Inflammatory macrophage (primary cell): ENCODE measurements at places on chromosomes 13 and 19.
A peak's percentile ranks its signal among the peaks of the same experiment; 100 is the strongest.

DNA sequence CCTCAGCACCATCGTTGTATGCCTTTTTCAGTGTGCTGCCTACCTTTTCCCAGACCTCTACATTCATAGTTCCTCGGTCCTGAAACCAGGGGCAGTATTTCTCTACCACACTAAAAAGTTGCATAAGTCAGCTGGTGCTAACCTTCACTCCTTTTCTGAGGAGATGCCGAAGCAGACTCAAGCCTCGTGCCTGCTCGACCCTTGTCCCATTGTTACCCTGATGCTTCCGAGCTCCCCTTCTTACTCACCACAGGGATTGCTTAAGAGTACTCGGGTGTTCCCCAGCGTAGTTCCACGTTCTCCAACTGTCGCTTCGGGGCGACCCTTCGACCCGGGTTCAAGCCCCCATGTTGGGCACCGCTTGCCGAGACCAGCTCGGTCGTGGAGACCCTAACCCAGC lies 19.0 kb upstream of the IL17D start:
- DNase-seq = peak; percentile 60

- DNase-seq = no peak
These were observed 280.3 kb downstream of the KLF5 start for GRCh38 chr13:73339086-73339485.

- DNase-seq = peak; percentile 82
These were observed 28.9 kb upstream of the CYSLTR2 start for GRCh38 chr13:48624858-48625257.

GRCh38 chr13:30510091-30510490 lies 44.4 kb upstream of the HMGB1 start:
- no peak for DNase-seq

DNA sequence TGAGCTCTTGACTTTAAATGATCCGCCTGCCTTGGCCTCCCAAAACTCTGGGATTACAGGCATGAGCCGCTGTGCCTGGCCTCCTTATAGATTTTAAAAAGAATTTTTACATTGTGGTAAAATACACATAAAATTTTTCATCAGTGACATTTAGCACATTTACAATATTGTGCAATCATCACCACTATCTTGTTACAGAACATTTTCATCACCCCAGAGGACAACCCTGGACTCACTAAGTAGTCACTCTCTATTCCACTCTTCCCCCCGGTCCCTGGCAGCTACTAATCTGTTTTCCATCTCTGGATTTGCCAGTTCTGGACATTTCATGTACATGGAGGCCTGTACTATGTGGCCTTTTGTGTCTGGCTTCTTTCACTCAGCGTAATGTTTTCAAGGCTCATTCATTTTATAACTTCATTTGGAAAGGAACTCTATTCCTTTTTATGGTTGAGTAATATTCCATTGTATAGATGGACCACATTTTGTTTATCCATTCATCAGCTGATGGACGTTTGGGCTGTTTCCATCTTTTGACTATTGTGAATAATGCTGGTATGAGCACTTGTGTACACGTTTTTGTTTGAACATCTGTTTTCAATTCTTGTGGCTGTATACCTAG lies 19.9 kb downstream of the MEGF8 start:
- no peak for DNase-seq

GRCh38 chr13:45320876-45321629 lies 19.9 kb downstream of the TPT1 start:
- DNase-seq = peak; percentile 91

DNA sequence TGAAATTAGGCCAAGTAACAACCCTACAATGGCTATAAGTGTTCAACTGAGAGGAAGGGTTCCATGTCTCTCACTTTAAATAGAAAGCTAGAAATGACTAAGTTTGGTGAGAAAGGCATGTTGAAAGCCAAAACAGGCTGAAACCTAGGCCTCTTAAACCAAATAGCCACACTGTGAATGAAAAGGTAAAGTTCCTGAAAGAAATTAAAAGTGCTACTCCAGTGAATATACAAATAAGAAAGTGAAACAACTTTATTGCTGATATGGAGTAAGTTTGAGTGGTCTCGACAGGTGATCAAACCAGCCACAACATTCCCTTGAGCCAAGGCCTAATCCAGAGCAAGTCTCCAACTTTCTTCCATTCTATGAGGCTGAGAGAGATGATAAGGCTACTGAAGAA lies 209.6 kb downstream of the KLF12 start:
- no peak for DNase-seq

DNA sequence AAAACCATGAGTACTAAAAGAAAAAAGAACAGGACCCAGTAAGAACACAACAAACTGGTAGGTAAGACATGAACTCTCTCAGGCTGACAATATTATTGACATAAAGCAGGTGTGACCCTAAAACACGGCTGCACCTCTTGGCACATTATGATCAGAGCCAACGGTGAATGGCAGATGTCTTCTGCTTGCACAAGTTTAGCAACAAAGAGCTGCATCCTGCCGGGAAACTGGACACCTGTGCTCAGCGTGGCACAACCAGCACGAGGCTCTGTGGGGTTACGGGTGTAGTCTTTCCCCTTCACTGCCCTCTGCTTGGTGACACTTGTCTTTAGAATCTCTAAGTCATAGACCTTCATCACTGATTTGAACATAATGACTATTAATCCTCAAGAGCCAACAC lies 97.9 kb downstream of the DOCK9 start:
- no peak for DNase-seq

GRCh38 chr13:68168448-68168847 lies 938.3 kb upstream of the PCDH9 start:
- no peak for DNase-seq

DNA sequence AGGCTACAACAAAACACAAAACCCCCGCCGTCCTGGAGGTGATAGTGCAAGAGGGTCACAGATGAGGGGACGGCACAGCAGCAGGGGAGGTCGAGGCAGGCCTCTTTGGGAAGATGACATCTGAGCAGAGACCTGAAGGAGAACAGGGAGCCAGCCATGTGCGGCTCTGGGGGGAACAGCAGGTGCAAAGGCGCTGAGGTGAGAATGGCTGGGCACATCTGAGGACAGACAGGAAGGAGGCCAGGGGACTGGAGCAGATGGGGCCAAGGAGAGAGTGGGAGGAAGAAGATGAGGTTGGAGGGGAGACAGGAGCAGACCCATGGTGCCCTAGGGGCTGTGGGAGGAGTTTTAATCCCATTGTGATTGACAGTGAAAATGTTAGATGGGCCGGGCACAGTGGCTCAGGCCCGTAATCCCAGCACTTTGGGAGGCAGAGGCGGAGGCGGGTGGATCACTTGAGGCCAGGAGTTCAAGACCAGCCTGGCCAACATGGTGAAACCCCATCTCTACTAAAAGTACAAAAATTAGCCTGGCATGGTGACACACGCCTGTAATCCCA lies 1.8 kb upstream of the CKM start:
- no peak for DNase-seq

- peak; percentile 68 for DNase-seq
These were observed 12.9 kb upstream of the CCDC169 start for GRCh38 chr13:36310417-36311108.

DNA sequence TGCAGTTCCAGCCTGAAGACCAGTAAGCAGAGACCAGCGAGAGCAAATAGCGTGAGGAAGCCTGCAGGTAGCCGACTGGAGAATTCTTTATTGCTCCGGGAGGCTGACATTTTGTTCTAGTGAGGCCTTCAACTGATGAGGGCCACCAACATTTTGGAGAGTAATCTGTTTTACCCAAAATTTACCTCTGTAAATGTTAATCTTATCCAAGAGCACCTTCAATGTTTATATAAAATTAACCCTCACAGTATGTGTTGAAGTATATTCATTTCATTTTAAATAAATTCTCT lies 546.4 kb upstream of the SLITRK5 start:
- no peak for DNase-seq

DNA sequence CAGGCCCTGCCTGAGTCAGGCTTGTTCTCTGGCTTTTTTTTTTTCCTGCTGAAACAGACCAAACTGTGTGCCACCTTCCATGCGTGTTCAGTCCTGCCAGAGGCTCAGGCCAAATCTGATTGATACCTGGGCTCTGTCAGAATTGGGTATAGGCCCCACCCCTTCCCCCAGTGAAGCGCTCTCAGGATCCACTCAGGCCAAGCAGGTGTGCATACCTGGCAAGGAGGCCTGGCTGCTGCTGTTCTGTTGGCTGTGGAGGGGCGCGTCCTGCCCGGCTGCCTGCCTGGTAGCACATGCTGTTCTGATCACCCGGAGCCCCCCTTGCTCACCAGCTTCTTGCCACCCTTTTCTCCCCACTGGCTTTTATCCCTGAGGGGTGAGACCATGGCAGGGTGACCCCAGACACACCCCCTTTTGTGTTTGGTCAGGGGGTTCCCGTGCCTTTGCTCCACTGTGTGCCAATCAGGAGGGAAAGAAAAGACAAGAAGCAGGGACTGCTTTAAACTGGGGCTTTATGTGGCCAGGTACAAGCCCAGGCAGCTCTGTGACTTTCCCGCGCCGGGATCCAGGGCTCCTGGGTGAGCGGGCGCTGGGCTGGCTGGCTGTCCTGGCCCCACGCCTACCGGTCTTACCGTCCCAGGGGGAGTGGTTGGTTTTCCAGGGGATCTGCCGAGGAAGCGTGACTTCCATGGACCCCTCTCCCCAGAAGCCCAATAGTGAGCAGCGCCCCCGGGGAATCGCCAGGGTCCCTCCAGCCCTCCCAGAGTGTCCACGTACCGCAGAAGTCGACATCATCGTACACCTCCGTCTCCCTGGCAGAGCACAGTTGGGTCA lies 12.7 kb downstream of the PRAM1 start:
- DNase-seq = no peak

GRCh38 chr13:103097366-103097928 lies 31.2 kb upstream of the SLC10A2 start:
- DNase-seq = no peak

GRCh38 chr13:34004676-34005075 lies 186.7 kb downstream of the RFC3 start:
- no peak for DNase-seq

DNA sequence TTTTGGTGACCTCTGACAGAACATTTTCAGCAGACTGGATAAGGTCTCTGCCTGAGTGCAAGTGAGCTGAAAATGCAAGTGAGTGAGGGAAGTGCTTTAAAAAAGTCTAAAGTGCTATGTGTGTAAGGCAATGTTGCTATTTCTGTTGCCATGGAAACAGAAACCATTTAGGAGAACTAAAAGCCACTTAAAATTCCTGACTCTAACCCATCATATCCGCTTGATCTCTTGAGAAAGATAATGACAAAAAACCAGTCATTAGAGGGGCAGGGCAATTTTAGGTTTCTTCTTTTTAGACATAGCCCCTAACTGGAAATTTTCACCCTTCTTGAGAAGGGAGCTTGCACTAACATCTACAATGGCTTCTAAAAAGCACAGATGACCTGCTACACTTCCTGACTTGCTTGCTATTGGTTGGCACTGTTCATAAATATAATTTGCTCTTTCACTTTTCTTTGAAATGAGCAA lies at the start of gene CYSLTR2:
TSS of gene CYSLTR2 (plus strand) at position 458 of the 468 bp plus-strand sequence. CDS start 52,889 bp downstream, outside the sequence.
- DNase-seq = peak; percentile 92

DNA sequence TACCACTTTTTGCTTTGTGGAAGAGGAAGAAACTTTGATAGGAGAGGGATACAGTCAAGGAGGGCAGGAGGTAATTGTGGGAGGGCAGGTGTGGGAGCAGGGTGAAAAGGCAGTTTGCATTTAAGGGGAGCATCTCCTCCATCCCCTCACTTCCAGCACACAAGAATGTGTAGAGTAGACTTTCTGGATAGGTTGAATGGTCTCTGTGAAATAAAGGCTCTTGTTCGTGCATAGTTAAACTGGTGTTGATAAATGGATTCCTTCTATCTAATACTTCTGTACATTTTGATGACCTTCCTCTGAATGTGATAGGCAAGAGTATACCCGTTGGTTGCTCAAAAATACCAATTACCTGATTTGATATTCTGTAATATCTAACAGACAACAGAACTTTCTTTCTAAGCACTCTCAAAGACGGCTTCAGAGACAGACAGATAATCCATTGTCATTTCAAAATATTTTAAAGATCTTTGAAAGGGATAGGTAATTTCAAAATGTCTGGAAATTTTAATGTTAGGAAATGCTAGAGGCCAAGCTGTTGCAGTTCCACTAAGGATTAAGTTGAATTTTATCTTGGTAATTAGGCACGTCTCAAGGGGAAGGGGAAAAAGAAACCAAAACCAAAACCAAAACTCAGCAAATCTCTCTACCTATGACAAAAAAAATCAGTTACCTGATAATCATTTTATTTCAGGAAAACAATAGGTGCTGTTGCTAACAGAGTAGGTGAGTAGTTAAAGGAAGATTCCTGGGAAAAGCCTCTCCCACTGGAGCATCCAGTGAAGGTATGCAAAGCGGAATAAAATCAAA lies 302.6 kb downstream of the COG6 start:
- no peak for DNase-seq

GRCh38 chr13:46071590-46072249 lies 19.2 kb upstream of the ZC3H13 start:
- DNase-seq = no peak

- DNase-seq = no peak
These were observed 11.8 kb upstream of the CD70 start for GRCh38 chr19:6602729-6603114.

- no peak for DNase-seq
These were observed 632.6 kb upstream of the ARGLU1 start for GRCh38 chr13:107200491-107200890.

GRCh38 chr13:62209529-62209928 lies 793.9 kb upstream of the PCDH20 start:
- no peak for DNase-seq

DNA sequence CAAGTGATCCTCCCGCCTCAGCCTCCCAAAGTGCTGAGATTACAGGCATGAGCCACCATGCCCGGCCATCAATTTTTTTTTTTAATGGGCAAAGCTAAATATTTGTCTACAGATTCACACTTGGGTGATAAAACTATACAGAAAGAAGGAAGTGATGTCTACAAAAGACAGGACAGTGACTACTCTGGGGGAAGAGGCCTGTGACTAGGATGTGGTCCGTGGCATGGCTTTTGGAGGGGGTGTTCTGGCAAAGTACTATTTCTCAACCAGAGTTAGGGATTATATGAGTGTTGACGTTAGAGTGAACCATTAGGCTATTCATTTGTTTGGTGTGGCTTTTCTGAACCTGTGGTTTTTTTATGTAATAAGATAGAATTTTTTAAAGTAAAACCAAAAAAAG lies 42.7 kb downstream of the INSR start:
- DNase-seq = peak; percentile 50

- DNase-seq = no peak
These were observed 496 bp downstream of the ZNF574 start for GRCh38 chr19:42076380-42076944.

GRCh38 chr13:74128156-74128767 lies 5.9 kb downstream of the KLF12 start:
- no peak for DNase-seq

DNA sequence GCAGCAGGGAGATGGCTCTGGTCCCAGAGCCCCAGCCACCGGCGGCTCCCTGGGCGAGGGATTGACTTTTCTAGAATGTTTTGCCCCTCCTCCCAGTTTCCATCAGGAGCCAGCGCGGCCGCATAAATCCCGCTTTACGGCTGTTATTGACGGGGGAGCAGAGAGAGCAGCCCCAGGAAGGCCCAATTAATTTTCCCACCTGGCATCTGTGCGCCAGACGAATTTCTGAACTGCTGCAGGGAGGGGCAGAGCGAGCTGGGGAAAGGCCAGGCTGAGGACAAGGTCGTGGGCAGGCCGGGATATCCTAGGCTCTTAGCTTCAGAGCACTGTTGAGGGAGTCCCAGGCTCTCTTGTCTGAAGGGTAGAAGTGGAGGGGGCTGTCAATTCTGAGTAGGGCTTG lies 24.7 kb downstream of the ZNRF4 start:
- no peak for DNase-seq

GRCh38 chr13:110125613-110126272 lies 181.2 kb downstream of the COL4A1 start:
- no peak for DNase-seq

GRCh38 chr13:23021906-23022305 lies 158.9 kb upstream of the SGCG start:
- DNase-seq = no peak
